ENCODE measurements at places on chromosomes 6 and 20. TPM values are rescaled to one million over a fixed set of nuclear protein-coding genes. Genes with fewer than 3 reads are reported as not detected.
A peak's percentile ranks its signal among the peaks of the same experiment; 100 is the strongest.

DNA sequence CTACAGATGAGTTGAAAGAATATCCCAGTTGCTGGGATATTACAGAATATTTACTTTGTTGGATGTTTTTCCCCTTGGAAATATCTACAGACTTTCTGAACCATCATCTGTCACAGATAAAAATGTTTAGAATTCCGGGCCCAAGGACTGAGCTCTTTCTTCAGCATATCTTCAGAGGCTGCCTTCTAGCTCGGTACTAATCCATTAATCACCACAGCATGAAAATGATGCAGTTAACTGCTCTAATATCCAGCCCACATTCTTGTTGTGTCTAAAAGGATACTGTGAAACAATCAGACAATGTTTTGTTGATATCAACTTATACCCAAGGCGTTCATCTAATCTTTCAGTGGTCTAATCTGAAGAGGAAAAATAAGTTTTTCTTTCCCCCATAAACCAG lies 247.4 kb downstream of the TBC1D32 start:
- no peak for DNase-seq

DNA sequence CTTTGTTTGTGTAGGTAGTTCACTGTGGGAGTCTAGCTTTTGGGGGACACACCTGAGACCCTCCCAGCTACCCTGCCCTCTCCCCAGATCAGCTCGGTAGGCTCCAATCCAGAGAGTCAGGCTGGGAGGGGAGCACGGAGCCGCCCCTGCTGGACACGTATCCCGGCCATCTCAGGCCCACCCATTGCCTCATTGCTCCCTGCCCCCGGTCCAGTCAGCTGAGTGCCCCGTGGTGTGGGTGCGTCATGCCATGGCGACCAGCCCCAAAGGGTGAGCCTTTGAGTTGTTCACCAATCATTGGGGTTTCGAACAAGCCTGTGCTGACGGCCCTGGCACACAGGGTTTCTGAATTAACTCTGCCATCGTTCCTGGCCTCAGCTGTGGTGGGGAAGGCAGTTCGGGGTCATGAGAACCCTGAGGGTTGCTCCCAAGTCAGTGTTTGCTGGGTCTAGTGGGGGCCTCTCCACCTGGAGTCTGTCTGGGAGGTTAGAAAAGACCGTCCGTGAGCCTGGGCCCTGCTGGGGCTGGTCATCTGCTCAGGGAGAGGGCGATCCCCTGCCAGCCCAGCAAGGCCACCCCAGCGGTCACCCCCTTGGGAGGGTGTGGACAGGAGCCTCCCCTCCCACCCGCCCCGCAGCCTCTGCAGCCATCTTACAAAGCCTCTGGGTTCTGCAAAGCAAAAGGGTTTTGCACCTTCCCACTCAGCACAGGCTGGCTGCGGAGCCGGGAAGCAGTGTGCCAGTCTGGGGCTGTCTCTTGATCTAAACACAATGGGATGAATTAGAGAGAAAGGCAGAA lies 34.5 kb downstream of the NTSR1 start:
- DNase-seq: peak; percentile 15

PRICKLE4 gene
- 3.8 TPM for total RNA-seq

SCRT2 gene
- total RNA-seq: not detected

GRCh38 chr6:25103603-25104002 lies 167.8 kb upstream of the RIPOR2 start:
- no peak for DNase-seq

GRCh38 chr20:40438161-40438830 lies 250.7 kb downstream of the MAFB start:
- DNase-seq: no peak

DNA sequence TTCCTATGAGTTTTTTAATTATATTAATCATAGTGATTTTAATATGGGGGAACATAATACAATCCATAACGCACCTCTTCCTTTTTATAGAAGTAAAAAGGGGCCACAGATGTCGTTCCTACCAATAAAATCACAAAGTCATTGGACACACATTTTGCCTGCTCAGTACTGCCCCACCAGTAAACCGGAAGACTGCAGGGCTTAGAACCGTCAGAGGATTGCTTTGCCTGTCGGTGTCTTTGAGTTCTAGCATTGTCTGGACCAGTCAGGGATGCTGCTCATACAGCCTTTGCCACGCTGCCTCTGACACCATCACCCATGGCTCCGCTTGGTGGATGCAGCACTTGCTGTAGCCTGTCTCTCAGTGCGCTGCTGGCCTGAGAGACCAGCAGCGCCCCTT lies 853.6 kb downstream of the C6orf118 start:
- no peak for DNase-seq

- DNase-seq: no peak
Measured at GRCh38 chr6:20978151-20978614, 443.9 kb downstream of the CDKAL1 start.

DNA sequence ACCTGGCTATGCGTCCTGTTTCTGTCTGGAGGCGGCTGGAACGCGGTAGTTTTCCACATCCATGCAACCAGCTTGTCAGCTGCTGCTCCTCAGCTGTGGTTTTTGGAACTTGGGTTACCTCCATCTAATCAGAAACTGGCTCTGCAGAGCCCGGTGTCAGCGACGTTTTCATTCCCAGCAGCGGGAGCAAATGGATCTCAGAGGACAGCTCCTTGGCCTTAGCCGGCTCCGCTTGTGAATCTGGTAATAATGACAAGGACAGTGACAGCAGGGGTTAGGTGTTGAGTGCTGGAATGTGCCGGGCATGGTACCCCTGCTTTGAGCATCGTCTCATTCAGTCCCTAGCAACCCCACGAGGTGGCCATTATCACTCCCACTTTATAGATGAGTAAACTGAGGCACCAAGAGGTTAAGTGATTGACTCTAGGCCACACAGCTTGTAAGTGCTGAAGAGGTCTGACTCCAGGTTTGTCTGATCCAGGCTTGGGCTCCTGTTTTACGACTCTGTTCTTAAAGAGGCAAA lies 1.3 kb downstream of the SLCO4A1 start:
- DNase-seq: no peak

DNA sequence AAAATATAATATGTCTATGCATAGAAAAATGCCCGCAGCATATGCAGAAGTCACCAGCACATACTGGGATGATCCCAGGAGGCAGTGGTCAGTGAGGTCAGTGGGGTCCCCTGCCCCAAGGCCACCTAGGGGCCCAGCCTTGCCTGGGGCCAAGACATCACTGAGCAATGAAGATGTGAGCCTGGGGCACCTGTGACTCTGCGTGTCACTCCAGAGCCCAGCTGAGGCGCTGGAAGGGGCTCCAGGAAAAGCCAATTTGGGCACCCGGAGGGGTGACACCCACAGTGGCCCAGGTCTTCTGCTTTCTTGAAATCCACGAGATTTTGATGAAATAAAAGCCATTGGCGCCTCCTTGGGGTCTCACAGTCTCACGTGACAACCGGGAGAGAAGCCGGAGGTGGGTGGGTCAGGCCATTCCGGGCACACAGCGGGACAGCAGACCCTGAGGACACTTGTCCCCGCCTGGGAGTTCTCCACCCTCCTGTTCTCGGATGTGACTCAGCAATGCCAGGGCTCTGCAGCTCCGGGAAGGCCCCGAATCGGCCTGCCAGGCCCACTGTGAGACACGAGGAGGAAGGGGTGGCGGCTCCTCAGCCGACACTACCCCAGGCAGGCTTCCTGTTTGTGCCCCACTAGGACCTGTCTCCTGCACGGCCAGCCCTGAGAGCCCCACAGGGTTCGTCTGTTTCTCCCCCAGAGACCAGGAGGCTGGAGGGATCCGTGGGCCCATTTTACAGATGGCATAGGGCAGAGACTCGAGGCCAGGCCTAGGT lies 24.4 kb upstream of the SLCO4A1 start:
- DNase-seq: peak; percentile 78

- no peak for DNase-seq
Measured at GRCh38 chr20:63829603-63829944, 1.5 kb downstream of the ZBTB46 start.

GRCh38 chr6:13038741-13039190 lies 289.6 kb downstream of the TBC1D7 start:
- DNase-seq: peak; percentile 32

C6orf118 gene
- not detected for total RNA-seq

GRCh38 chr6:53151676-53152075 lies 3.0 kb upstream of the GCM1 start:
- DNase-seq: no peak

DNA sequence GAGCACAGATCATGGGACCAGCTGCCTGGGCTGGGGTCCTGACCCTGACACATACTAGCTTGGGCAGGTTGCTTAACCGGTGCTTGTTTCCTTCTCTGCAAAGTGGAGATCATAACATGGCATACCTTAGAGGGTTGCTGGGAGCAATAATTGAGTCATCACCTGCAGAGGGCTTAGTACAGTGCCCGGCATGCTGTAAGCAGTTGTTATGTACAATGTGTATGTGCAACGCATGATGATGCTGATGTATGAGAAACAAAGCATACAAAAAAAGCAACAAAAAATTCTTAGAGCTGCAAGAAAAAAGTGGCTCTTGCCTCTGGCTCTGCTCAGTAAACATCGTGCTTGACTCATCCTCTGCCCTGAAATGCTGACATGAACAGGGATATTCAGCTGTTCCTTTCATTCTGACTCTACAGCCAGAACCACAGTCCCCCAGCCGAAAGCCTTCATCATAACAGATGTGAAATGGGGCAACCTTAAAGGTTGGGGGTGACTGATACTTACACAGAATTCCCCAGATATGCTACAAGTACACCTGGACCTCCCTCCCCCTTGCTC lies 91.7 kb downstream of the CLIC5 start:
- no peak for DNase-seq

GRCh38 chr20:24560571-24561491 lies 91.4 kb downstream of the SYNDIG1 start:
- no peak for DNase-seq

LIME1 gene
- total RNA-seq: 2.7 TPM

TAAR5 gene
- not detected for total RNA-seq

DNA sequence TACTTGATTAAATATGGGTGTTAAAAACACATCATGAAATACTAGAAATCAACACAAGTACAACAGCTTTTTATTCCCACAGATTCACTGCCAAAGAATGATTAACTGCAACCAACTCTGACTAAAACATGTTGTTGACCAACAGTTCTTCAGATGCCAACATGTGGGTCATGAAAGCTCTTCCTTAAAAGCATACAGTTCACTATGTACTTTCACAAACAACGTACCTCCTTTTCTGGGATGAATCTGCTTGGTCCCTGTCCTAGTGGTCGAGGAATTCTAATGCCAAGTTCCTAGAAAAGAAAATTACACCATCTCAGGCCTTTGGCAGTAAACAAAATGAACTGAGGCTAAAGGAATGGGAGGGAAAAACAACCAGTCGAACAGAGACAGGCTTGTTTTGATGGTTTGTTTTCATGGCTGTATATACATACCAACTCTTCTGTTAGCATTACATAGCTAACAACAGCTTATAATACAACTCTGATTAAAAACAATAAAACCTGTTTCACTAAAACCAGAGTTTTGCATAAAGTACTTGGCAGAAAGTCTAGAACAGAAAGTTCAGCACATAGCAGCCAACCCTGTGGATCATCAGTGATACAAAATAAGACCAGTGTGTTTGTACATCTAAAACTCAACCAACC lies 92.5 kb downstream of the SESN1 start:
- no peak for DNase-seq

DNA sequence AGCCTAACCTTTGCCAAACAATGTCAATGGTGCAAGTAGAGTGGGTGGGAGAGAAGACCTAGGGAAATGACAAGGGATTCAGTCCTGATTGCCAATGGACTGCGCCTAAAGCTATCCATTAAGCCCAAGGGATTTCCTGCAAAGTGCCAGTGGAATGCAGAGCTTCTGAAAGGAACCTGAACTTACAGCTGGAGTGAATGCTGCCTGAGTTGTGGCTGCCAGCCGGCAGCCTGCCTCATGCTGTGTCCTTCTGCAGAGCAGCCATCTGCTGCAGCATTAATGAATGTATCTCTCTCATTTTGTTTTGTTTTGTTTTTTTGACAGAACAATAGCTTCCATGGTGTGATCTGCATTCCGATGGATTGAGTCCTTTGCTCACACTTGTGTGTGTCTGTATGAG lies 44.7 kb downstream of the SLC35F1 start:
- DNase-seq: no peak

All from left ventricle myocardium superior (tissue), 1 donor.